T-helper 1 cell (primary cell): ENCODE measurements at places on chromosomes 7 and 10.

GRCh38 chr10:118908557-118909256 lies 120.8 kb upstream of the NANOS1 start:
- DNase-seq = no peak

DNA sequence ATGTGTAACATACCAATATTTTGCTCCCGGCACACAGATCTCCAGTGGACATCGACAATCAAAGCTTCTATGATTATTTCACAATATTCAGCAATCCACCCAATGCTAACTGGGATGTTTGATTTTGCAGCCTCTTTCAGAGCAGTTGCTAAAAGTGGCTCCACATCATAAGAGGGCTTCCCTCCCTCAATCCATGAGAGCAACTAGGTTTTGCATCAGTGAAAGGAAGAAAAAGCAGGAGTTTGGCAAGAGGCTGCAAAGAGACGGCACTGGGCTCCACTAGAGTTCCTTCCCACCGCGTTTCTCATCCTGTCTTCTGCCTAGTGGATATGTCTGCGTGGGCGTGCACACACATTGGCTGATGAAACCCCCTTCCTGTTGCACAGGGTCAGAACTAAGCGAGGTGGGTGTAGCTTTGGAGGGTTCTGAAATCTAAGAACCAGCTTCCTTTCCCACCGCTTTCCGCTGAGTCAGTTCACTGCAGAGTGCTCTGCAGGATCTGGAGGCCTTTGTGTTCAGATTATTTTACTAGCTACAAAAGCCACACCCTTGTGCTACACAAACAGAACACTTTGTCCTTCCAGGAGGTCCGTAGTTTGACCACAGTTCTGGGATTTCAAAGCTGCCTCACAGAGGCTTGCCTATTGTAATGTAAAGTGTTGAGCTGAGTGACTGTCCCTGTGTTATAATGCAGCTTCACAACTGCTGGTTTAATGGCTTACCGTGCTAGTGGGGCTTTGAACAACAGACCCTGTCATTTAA lies 28.1 kb downstream of the ARL4A start:
- no peak for DNase-seq

GRCh38 chr7:40676221-40676620 lies 541.4 kb downstream of the SUGCT start:
- DNase-seq = no peak

DNA sequence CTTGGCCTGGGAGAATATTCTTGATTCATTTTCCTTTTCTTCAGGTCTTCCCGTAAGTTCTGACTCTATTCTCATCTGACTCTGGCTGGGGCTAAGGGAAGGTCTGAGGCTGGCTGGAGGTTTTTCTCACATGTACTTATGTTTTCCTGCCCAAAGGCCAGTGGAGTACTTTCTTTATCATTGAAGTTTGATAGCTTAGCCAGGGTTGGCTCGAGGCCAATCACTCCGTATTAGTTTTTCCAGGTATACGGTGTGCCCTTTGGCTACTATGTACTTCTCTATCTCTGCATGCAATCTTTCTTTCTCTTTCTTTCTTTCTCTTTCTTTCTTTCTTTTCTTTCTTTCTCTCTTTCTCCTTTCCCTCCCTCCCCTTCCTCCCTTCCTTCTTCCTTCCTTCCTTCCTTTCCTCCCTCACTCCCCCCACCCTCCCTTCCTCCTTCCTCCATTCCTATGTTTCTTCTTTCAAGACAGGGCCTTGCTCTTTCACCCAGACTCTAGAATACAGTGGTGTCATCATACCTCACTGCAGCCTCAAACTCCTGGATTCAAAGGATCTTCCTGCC lies 26.8 kb upstream of the VKORC1L1 start:
- DNase-seq = no peak
